ENCODE measurements at places on chromosomes 11 and 22. TPM values are rescaled to one million over a fixed set of nuclear protein-coding genes. Genes with fewer than 3 reads are reported as not detected.

GRCh38 chr22:44351685-44352377 lies 39.1 kb upstream of the SHISAL1 start:
- no peak overlapping the region for H3K27ac ChIP-seq
- no peak overlapping the region for H3K4me3 ChIP-seq
- DNase-seq, result no peak
- H3K36me3 ChIP-seq, result no peaks in the 10 kb centered on the region

The BARX2 gene
- 6.1 TPM for polyA plus RNA-seq

- H3K27me3 ChIP-seq, result no peaks in the 10 kb centered on the region
- H3K27ac ChIP-seq, result no peak overlapping the region
- peak; percentile 63 for DNase-seq
- no peak overlapping the region for H3K4me3 ChIP-seq
Observed at GRCh38 chr11:62958547-62959421, 26.0 kb downstream of the SLC22A6 start.

The MMP12 gene
- not detected for polyA plus RNA-seq

The MUC2 gene
- polyA plus RNA-seq, result 4.5 TPM

DNA sequence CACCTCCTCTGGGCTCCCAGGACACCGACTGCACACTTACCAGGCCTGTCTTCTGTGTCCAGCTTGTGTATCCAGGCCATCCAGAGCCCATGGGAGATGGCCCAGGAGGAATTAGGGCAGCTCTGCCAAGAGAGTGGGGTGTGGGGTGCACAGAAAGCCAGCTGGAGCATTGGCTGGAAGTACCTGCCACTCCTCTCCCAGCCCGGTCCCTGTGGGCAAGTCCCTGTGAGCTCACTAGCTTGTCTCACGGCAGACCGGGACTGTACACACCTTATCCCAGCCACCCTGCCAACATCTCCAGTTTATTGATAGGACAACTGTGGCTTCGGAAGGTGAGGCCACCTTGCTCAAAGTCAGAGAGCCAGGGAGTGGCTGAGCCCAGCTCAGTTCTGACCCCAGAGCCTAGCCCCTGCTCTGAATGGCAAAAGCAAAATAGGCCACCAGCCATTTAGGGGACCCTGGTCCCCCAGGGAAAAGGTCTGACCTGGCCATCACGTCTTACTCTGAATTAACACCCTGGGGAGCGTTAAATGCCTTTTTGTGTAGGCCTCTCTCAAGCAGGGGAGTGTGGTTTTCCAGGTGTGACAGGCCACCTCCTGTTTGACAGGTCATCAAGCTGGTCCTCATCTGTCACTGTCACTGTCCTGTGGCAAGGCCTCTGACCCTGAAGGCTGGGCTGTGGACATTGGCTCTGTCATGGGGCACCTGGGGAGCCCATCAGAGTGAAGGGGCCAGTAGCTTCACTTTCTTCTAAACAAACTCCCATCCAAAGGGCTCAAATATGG lies 15.1 kb downstream of the UQCR10 start:
- peaks cover 31% of the 10 kb centered on the region for H3K4me1 ChIP-seq
- peak overlapping the region; percentile 6 for H3K27ac ChIP-seq

- H3K4me1 ChIP-seq, result no peaks in the 10 kb centered on the region
- DNase-seq, result no peak
- no peaks in the 10 kb centered on the region for H3K27me3 ChIP-seq
- no peak overlapping the region for H3K4me3 ChIP-seq
- H3K27ac ChIP-seq, result no peak overlapping the region
Observed at GRCh38 chr11:120871924-120872323, 152.0 kb upstream of the TBCEL start.

The MYOD1 gene
- polyA plus RNA-seq, result not detected

- no peaks in the 10 kb centered on the region for H3K27me3 ChIP-seq
- no peaks in the 10 kb centered on the region for H3K36me3 ChIP-seq
- H3K4me1 ChIP-seq, result no peaks in the 10 kb centered on the region
- no peak for DNase-seq
- H3K4me3 ChIP-seq, result no peak overlapping the region
Observed at GRCh38 chr11:74418509-74418895, 20.3 kb upstream of the PGM2L1 start.

DNA sequence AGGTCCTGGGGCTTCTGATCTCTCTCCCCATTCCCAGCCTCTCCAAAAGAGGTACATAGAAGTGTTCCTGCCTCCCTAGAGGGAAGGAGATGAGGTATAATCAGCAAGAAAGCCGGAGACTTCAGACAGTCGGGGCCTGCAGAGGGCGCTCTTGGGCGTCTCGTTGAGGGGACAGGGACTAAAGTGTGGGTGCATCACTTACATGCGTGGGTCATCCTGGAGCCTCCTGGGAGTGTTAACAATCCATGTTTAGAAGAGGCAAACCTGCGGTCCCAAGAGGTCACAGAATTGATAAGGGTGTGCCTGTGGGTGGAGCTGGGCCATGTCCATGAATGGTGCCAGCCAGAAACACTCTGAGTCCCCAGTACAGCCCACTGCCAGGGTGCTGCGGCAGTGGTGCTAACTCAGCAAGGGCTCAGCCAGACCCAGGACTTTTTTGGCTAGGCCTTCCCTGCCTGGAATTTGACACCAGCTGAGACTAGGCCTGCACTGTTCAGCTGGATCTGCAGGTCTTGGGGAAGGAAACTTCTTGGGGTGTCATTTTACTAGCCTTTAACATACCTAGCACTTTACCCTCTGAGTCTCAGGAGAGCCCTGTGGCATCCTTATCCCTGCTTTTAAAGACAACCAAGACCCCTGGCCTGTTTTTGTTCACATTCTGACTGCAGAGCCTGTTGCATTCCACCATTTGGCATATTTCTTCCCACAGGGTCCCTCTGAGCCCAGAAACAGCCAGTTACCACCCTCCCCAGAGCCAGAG lies 5.5 kb downstream of the YDJC start:
- no peak overlapping the region for H3K27ac ChIP-seq
- no peaks in the 10 kb centered on the region for H3K27me3 ChIP-seq
- H3K36me3 ChIP-seq, result peaks cover 10% of the 10 kb centered on the region
- peaks cover 3% of the 10 kb centered on the region for H3K4me1 ChIP-seq

- peaks cover 7% of the 10 kb centered on the region for H3K4me1 ChIP-seq
- H3K4me3 ChIP-seq, result peak overlapping the region; percentile 92
- no peaks in the 10 kb centered on the region for H3K27me3 ChIP-seq
- no peaks in the 10 kb centered on the region for H3K36me3 ChIP-seq
- peak; percentile 36 for DNase-seq
Observed at GRCh38 chr22:19177164-19178064, 1.1 kb downstream of the SLC25A1 start.

GRCh38 chr22:29747832-29748231 lies 19.0 kb downstream of the ZMAT5 start:
- no peak overlapping the region for H3K27ac ChIP-seq
- no peak for DNase-seq
- peaks cover 5% of the 10 kb centered on the region for H3K36me3 ChIP-seq

The GLYATL1 gene
- polyA plus RNA-seq, result 0.67 TPM

The ST14 gene
- polyA plus RNA-seq, result 116 TPM

- H3K4me1 ChIP-seq, result no peaks in the 10 kb centered on the region
- no peak for DNase-seq
- no peaks in the 10 kb centered on the region for H3K27me3 ChIP-seq
- H3K4me3 ChIP-seq, result no peak overlapping the region
Observed at GRCh38 chr22:42114721-42115120, 15.9 kb downstream of the CYP2D6 start.

The HORMAD2 gene
- polyA plus RNA-seq, result not detected

The DNAJB7 gene
- 0.54 TPM for polyA plus RNA-seq

- H3K36me3 ChIP-seq, result no peaks in the 10 kb centered on the region
- no peak overlapping the region for H3K27ac ChIP-seq
- H3K4me1 ChIP-seq, result no peaks in the 10 kb centered on the region
- H3K4me3 ChIP-seq, result no peak overlapping the region
- DNase-seq, result no peak
Observed at GRCh38 chr11:27313157-27313821, 49.7 kb downstream of the CCDC34 start.

The SPON1 gene
- 99.8 TPM for polyA plus RNA-seq

- peak; percentile 95 for DNase-seq
- peaks cover 12% of the 10 kb centered on the region for H3K4me1 ChIP-seq
- H3K27ac ChIP-seq, result peak within 1 kb of the TSS; percentile 98
- H3K4me3 ChIP-seq, result peak within 1 kb of the TSS; percentile 96
- peaks cover 30% of the 10 kb centered on the region for H3K36me3 ChIP-seq
Observed at GRCh38 chr11:61429691-61430582, at the start of the genes CPSF7 and SDHAF2. Gene CPSF7, minus strand, starts transcription at chr11:61429975. Its CDS starts 740 bp downstream, at chr11:61429235. Gene SDHAF2, plus strand, starts transcription at chr11:61430124. Its CDS starts 23 bp downstream, at chr11:61430147.

DNA sequence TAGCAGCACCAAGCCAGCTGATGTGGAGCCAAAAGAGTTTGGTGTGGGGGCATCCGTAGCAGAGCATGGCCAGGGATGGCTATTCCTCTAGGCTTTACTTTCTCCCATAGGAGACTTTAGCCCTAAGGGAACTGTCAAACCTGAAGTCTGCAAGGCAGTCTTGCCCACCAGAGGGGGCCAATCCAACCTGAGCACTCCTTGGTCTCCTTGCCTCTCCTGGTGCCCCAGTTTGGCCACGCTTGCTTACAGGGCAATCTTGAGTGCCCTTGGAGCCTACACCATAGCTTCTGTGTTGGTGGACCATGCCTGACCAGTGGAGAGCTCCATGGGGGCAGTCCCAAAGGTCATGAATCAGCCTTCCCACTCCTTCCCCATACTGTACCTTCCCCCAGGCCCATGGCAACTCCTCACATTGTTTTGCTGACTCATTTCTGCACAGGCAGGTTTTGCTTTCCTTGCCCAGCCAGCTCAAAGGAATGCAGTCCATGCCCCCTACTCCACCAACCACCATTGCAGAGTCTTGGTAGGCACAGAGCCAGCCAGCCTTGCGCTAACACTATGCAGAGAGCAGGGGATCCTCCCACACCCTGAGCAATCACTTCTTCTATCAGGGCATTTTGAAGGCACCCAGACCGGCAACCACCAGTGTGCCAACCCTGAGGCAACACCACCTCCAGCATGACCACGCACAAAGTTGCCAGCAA lies 1421.2 kb upstream of the RAG2 start:
- no peak for DNase-seq
- no peaks in the 10 kb centered on the region for H3K27me3 ChIP-seq
- no peaks in the 10 kb centered on the region for H3K36me3 ChIP-seq
- no peak overlapping the region for H3K27ac ChIP-seq
- H3K4me3 ChIP-seq, result no peak overlapping the region

GRCh38 chr11:19906126-19906525 lies 193.5 kb downstream of the NAV2 start:
- no peaks in the 10 kb centered on the region for H3K4me1 ChIP-seq
- no peak overlapping the region for H3K27ac ChIP-seq
- H3K4me3 ChIP-seq, result no peak overlapping the region
- no peak for DNase-seq
- H3K36me3 ChIP-seq, result no peaks in the 10 kb centered on the region

- DNase-seq, result no peak
- H3K27ac ChIP-seq, result no peak overlapping the region
- H3K27me3 ChIP-seq, result no peaks in the 10 kb centered on the region
- H3K4me1 ChIP-seq, result no peaks in the 10 kb centered on the region
- H3K4me3 ChIP-seq, result no peak overlapping the region
Observed at GRCh38 chr11:133991101-133991500, 34.3 kb upstream of the IGSF9B start.

DNA sequence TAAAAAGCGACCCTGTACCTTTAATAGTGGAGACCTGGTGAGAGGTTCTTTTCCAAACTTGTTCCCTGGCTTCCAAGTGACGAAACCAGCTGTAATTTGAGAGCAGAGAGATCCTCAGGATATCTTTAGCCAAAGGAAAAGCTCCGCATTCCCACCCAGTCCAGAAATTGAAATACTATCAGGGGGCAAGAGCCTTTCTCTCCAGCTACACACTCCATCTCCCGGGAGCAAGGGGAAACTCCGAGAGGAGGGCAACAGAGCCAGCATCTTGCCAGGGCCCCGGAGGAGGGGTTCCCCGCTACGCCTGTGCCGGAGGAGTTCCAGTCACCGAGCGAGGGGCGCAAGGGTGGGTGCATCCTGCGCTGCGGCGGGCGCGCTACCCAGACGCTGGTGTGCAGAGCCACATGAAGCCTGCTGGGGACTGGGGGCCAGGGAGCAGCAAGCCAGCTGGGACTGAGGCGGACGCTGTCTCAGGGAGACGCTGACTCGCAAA lies at the start of gene FIBIN:
Gene FIBIN, plus strand, starts transcription at position 148 of the 493 bp plus-strand sequence. CDS start 415 bp downstream, outside the sequence.
- no peaks in the 10 kb centered on the region for H3K36me3 ChIP-seq
- no peaks in the 10 kb centered on the region for H3K4me1 ChIP-seq
- DNase-seq, result peak; percentile 18
- no peaks in the 10 kb centered on the region for H3K27me3 ChIP-seq
- no peak within 1 kb of the TSS for H3K4me3 ChIP-seq
- H3K27ac ChIP-seq, result peak within 1 kb of the TSS; percentile 66

The CD248 gene
- polyA plus RNA-seq, result 35.7 TPM

GRCh38 chr11:39236916-39237315 lies 2222.5 kb downstream of the LRRC4C start:
- H3K4me3 ChIP-seq, result no peak overlapping the region
- H3K27ac ChIP-seq, result no peak overlapping the region
- no peaks in the 10 kb centered on the region for H3K27me3 ChIP-seq
- no peaks in the 10 kb centered on the region for H3K36me3 ChIP-seq

The ENTHD1 gene
- polyA plus RNA-seq, result not detected

DNA sequence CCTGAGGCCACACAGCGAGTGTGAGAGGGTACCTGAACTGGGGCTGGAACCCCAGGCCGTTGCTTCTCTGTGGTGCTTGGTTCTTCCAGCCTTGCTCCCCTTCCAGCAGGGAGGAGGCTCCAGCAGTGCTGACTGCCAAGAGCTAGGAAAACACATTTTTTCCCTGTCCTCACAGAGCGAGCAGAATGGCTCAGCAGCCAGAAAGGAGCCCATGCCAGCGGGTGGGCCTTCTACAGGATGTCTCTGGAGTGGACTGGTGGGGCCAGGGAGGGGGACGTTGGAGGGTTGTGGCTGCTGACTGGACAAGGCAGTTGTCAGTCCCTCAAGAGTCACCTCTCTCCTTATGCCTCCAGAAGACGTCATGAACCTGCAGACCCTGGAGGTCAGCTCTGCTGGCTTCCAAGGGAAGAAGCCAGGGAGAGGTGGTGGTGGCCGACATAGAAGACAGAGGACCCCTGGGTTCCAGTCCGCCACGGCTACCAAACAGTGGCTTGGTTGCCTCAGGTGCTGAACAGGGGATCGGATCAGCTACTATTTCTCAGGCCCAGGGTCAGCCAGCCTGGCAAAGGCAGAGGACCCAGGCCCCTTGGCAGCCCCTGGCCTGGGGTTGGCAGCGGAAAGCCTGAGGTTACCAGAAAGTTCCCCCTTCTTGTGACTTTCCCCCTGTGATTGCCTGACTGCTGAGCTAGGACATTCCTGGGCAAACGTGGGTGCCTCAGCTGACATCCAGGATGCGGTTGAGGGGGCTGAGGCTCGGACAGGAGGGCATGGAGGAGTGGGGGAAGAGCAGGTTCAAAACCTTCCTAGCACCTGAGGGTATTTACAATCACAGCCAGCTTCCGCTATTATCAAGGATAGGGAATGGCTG lies 3.7 kb downstream of the MAFF start:
- peak overlapping the region; percentile 41 for H3K27ac ChIP-seq
- H3K4me3 ChIP-seq, result no peak overlapping the region
- no peaks in the 10 kb centered on the region for H3K27me3 ChIP-seq
- DNase-seq, result no peak
- H3K4me1 ChIP-seq, result no peaks in the 10 kb centered on the region
- no peaks in the 10 kb centered on the region for H3K36me3 ChIP-seq

DNA sequence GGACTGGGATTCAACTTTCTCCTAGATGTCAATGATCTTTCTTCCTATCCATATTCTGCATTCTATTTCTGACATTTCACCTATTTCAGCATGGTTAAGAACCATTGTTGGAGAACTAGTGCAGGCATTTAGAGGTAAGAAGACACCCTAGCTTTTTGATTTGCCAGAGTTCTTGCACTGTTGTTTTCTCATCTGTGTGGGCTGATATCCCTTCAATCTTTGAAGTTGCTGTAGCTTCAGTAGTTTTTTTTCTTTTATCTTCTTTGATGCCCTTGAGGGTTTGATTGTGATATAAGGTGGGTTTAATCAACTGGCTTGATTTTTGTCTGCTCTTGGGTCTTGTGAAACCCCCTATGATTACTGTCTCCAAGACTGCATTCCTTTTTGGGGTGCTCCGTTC lies 502.1 kb downstream of the ETS1 start:
- DNase-seq, result no peak
- H3K36me3 ChIP-seq, result no peaks in the 10 kb centered on the region
- no peak overlapping the region for H3K27ac ChIP-seq
- H3K27me3 ChIP-seq, result no peaks in the 10 kb centered on the region

The SYT7 gene
- 0.89 TPM for polyA plus RNA-seq

Measured in small intestine (tissue), 16 donors.